Inflammatory macrophage treated with lipopolysaccharide for 1 hour (primary cell): ENCODE measurements at places on chromosomes 2 and 18.

DNA sequence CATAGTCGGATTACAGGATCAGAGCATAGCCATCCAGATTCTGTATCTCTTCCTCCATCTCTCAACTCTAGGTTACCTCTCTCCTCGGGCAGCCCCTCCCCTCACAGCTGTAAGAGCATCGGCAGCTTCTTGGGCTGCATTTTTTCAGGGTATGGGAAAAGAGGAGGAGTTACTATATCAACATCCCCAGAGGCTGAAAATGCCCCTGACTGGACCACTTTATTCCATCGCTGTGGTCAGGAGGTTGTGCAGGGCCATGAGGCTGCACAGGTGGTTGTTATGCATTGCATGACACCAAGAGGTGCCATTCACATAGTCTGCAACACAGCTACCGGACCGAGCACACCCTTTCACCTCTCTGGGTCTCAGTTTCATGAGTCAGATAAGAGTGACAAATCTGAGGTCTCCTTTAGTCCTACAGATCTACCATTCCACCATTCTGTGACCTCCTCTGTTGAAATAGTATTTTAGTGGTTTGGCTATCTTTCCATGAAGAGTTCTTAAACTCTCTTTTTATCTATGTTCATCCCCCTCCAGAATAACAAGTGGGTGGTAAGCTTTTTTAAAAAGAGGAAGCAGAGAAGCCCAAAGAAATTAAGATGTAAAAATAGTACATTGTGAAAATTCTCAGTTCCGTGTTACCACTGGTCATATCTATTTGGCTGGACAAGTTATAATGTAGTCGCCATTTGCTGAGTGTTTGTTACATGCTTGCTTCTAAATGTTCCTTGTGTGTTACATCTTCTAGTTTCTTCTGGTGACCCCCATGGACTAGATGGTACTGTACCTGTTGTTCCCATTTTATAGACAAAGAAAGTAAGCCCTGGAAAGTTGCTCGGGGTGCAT is 56.6 kb upstream of the SLC1A4 start:
- DNase-seq, result peak; percentile 67

DNA sequence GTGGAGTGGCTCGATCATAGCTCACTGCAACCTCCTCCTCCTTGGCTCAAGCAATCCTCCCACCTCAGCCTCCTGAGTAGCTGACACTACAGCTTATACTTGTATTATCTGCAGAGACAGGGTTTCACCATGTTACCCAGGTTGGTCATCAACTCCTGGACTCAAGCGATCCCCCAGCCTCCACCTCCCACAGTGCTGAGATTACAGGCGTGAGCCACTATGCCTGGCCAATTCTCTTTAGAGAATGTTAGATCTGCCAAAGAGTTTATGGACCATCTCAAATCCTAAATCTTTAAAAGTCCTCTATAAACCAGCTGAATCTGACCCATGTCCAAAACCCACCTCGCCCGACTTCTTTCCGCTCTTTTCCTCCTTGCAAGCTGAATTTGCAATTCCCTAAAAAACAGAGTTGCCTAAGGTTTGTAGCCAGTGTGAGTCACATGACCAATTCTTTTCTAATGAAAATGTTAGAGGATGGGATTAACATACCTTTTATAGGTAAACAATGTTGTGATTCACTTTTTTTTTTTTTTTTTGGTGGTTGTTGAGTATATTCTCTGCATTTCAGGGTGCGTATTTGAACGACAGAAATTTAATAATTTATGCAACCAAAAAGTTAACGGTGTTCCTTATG is 2.4 kb upstream of the PMAIP1 start:
- DNase-seq, result no peak

DNA sequence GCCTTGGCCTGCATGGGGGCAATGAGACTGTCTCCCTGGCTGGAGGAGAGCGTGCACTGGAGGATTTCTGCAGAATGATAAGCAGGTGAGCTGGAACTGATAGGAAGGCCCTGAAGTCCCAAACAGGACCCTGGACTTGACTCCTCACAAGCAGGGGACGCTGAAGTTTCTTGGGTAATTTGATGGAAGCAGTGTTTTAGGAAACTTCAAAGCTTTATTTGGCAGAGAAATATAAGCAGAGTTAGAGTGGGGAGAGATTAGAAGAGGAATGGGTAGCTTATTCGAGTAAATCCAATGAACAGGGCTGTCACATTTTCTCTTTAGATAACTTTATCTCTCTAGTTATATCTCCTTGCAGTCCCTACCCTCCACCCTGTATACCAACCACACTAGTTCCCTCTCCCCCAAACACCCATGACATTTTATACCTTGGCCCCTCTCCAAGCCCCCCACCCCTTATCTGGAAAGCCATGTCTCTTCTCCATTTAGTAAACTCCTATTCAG is 73.6 kb upstream of the IGFBP5 start:
- no peak for DNase-seq

- DNase-seq, result no peak
These were observed 265.5 kb downstream of the RPRM start for GRCh38 chr2:153213022-153213421.

GRCh38 chr2:37912056-37912455 is 13.0 kb upstream of the RMDN2 start:
- no peak for DNase-seq

GRCh38 chr2:12877761-12878160 is 161.0 kb downstream of the TRIB2 start:
- no peak for DNase-seq

DNA sequence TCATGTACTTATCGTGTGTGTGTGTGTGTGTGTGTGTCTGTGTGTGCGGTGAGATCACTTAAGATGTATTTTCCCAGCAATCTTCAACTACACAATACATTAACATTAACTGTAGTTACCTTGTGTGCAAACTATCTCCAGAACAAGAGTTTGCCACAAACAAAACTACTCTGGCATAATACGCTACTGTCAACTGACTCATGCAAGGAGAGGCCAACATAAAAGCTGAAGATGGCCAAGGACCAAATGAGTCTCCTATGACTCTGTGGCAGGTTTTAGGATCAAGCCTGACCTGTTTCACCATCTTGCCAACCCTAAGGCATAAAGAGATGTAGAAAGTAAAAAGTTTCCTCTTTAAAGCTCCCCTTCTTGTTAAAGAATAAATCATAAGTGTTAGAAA is 20.1 kb downstream of the CYB5A start:
- DNase-seq, result no peak

GRCh38 chr2:236654496-236654895 is 84.9 kb downstream of the ACKR3 start:
- DNase-seq, result no peak

DNA sequence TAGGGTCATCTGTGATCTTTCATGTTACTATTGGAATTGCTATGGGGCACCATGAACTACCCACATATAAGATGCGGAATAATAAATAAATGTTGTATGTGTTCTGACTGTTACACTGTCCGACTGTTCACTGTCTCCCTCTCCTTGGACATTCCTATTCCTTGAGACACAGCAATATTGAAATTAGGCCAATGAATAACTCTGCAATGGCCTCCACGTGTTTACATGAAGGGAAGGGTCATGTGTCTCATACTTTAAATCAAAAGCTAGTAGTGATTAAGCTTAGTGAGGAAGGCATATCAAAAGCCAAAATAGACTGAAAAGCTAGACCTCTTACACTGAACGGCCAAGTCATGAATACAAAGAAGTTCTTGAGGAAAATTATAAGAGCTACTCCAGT is 751.3 kb downstream of the SOCS6 start:
- DNase-seq, result no peak

- DNase-seq, result no peak
These were observed 47.5 kb downstream of the NXPH2 start for GRCh38 chr2:138732651-138733050.

GRCh38 chr2:70340761-70341476 is 39.1 kb upstream of the FAM136A start:
- peak; percentile 77 for DNase-seq
